ENCODE measurements at places on chromosomes 3 and 15.

DNA sequence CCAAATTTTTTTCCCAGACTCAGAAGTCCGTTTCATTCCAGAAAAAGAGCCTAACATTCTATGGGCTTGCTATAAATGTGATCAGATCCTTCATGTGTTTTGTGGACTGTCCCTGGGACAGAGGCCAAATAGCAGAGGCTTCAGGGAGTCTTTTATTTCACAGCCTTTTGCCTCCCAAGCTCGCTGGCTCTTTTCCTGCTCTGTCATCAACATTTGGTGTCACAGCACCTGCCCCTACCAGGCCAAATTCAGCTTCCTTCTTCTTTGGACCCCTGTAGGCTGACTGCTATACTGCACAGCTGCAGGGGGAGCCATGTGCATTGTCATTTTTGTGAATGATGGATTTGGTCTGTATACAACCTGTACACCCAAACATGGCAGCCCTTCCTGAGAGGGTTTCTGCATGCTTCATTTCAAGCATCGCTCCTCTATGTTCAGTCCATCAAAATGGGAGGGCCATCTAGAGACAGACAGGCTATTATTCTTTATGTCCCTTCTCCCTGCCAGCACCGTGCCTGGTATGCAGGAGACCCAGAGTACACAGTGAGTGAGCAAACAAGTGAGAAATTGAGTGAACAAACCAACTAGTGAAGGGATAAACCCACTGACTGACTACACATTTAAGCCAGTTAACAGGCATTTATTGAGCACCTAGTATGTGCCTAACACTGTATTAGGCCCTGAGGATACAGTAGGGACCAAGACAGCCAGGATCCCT is 17.9 kb upstream of the RPP14 start:
- DNase-seq: no peak

DNA sequence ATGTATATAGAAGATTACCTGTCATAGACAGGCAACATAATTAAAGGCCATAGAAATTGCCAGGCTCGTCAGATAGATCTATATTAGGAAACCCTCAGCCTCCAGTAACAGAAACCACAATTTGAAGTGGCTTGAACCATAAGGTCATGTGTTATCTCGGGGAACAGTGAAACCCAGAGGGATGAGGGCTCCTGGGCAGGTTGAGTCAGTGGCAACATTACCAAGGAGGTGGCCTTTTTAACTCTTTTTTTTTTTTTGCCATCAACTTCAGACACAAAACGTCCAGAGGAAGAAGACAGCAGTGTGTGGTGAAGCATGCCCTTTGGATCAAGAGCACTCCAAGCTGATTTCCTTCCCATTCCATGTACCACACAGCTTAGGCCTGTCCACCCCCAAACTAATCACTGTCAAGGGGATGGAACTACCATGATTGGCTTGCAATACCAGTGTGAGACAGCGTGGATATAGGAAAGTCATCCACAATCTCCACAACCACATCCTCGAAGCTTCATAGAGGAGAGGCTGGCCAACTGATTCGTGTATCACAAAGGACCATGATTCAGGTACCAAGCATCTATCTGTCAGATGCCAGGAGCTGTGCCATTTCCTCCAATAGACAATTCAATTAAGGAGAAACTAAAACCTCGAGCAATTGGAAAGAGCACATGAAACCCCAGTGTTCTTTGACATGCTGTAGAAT is 999 bp upstream of the KIF7 start:
- no peak for DNase-seq

DNA sequence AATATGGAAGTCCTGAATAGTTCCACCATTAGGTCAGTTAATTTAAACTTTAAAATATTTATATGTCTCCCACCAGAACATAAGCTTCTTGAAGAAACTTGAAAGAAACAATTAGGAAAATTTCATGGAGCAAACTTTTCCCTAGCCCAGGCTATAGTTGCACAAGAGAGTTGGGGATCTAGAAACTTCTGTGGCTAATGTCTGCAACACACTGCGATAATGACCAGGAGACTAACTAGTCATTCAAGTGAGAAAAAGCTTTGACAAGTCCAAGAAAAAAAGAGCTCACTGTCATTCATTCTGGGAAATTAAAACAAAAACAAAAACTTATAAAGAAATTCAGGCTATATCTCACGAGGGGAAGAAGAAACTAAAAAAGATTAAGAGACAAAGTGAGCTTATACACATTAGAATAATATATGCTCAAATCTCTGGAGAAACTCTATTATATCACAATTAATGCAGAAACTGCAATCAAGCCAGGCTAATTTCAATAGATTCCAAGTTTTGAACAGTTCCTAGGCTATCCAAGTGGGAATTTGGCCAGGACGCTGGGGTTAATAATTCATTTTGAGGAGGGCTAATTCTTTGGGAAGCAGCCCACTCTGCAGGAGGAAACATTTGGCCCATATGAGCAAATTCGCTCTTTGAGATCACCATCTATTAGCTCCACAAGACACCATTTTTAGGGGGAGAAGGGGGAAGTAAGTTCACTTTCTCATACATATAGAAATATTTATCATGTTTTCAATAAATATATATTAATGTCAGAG is 134.6 kb downstream of the MEIS2 start:
- no peak for DNase-seq

DNA sequence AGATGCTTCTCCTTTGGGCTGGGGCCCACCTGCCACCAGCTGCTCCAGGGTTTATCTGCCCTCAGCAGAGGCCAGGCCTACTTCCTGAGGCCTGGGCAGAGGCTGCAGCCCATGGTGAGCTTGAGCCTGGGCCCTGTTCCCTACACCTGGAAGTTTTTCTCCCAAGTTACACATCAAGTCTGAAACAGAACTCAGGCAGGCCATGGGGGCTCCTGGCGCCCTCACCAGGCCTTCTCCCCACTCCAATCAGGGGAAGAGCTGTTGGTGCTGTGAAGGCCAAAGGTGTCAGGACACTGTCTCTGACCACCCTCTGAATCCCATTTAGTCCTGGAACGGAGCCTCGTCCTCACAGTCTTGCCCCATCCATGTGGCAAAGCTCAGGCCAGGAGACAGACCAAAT is 7.3 kb downstream of the VWA5B2 start:
- DNase-seq: no peak

DNA sequence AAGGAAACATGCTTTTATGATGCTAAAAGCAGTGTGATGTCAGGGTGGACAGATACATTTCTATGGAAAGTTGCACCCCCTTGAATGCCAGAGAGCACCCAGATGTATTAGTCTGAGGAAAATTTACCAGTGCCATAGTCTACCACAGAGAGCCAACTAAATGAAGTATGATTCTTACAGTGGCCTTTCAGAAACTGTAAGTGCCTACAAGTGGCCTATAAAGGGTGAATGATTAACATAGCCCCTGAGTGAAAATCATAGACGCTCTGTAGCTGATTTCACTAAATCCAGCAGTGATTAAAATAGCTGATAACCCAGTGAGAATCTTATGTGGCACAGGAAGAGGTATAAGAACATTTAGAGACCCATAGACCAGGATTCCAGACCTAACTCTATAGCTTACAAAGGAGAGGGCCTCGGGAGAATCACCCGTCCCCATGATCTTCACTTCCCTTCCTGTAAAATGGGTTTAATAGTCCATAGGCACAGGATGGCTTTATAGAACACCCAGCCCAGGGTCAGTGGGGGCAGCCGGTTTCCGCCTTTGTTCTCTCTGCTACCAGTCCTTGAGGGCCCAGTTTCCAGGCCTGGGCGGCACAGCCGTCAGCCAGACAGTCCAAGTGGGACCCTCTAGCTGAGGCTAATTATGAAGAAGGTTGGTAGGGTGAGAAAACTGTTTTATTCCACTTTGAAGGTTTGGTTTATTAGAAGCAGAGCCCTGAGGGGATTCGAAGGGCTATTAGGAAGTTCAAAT is 35.5 kb upstream of the CACNA2D3 start:
- no peak for DNase-seq

DNA sequence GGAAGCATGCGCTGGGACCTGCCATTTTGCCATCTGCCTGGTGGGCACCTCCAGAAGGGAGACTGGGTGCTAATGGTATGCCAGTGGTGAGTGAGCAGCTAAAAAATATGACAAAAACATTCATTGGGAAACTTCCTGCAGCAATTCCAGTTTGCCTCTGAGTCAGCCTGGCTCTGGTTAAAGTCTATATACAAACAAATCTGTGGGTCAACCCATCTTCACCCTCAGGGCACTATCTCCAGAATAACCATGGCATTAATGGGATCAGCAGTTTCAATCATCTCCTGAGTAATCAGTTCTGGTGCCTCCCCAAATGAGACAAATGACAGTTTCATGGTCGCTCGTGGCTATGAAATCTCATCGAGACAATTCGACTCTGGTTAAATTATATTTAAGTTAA is 21.5 kb downstream of the FRMD4B start:
- DNase-seq: no peak

GRCh38 chr15:81182756-81183438 is 13.8 kb upstream of the IL16 start:
- DNase-seq: no peak

DNA sequence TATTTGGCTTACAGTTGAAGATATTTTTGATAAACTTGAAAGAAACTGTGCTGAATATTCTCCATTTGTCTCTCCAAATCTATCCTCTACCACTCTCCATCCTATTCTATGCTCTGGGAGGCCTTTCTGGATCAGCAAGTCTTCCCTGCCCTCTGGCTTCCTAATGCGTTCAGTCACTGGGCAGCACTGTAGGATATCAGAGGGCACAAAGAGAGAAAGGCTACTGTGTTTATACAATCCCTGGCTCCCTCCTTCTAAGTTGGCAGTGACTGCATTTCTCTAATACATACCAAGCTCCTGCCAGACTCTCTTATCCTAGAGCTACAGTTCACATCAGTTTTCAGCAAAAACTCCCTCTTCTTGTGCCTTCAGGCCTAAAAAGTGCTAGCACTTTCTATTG is 102.1 kb upstream of the FHIT start:
- no peak for DNase-seq

DNA sequence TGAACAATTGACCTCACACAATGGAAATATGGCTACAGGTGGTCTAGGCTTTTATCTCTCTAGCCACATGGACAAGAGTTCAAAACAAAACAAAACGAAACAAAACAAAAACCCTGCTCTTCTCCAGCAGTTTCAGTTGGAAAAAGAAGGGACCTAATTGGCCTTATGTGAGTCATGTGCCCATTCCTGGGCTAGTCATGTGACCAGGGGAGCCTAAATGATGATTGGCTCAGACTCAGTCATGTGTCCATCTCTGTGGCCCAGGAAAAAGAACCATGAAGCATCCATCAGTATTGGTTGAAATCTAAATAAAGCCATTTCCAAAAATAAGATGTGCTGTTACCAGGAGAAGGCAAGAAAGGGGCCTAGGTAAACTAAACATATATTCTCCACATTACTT is 96.8 kb downstream of the ANXA2 start:
- no peak for DNase-seq

DNA sequence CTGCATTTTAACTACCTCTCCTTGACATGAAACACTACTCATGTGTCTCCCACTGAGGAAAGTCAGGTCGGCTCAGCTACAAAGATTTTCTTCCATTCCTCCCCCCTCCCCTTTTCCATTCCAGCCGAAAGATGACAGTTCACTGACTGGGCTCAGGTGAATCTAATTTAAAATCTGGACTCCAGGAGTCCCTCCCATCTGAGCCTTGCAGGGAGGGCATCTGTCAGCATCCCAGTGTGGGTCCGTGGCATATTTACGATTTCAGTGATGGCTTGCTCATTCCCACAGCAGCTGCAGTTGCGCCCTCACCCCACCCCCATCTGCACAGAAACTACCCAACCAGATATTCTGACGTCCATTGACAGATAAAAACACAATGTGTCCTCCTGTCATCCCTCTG is 153.7 kb upstream of the ARRDC4 start:
- DNase-seq: no peak

GRCh38 chr15:48564690-48565089 is 80.8 kb downstream of the FBN1 start:
- no peak for DNase-seq
